ENCODE measurements at places on chromosomes 4 and X.

- peak; percentile 2 for DNase-seq
These were observed 12.1 kb upstream of the TLR8 start for GRCh38 chrX:12894074-12895030.

- no peak for DNase-seq
These were observed 82.4 kb upstream of the BMP3 start for GRCh38 chr4:80948141-80948540.

- no peak for DNase-seq
These were observed 13.2 kb upstream of the S100P start for GRCh38 chr4:6680372-6681034.

DNA sequence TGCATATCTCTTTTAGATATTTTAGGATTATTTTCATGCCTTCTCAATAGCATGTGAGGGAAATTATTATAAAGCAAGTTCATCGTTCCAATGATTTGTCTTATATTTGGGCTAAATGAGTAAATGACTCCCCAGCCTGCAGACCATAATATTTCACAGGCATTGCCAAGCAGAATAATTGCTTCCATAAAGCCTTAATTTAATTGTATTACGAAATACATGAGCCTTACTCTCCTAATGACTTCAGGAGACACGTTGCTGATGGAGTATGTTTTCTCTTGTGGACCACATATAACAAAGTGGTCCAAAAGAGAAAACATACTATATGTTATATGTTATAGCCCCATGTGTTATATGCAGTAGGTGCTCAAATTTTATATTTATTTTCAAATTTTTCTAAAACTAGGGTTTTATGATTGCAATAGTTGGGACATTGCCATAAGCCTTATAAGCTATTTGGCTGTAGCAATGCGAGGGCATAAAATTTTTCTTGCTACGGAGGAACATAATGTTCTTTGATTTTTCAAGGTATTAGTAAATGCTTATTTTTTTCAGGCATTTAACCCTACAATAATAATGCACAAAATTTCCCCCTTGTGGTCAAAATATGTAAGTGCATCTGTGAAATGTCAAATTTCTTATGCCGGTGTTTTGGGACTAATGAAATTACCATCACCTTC lies 26.2 kb upstream of the TMPRSS11D start:
- no peak for DNase-seq

- no peak for DNase-seq
These were observed 17.8 kb upstream of the CXCL3 start for GRCh38 chr4:74056114-74056857.

- no peak for DNase-seq
These were observed 76.9 kb downstream of the SHROOM3 start for GRCh38 chr4:76511947-76512346.

- DNase-seq: no peak
These were observed 36.3 kb downstream of the CORIN start for GRCh38 chr4:47801481-47802002.

DNA sequence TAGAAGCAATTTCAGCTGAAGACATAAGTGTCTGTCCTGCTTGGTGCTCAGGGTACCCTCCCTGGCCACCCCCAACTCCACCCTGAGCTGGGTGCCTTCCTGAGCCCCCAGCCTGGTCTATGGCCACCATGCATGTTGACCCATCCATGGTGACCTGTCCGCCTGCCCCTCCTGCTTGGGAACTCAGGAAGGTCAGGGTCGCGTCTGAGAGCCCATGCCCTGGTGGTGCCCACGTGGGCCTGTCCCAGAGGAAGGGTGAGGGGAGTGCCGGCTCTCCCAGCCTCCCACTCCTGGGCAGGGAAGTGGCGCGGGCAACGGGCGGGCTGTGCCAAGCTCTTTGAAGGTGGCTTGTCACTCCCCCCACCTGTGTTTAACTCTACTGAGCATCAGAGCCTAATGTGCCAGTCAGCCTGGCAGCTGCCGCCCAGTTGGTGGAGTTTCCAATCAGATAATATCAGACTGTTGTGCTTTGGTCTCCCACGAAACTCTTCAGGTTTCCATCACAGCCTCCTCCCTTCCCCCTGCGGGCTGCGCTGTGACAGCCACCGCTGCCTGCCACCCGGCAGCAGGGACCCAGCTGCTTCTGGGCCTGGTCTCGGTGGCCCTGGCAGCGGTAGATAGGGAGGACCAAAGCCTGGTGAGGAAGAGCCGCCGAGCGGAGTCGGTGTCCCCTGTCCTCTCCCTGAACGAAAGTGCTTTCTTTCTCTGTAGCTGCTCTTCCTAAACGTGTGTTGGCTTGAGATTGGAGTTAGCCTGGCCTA lies 4.8 kb downstream of the SH3BP2 start:
- no peak for DNase-seq

GRCh38 chr4:118087366-118087765 lies 53.1 kb downstream of the NDST3 start:
- no peak for DNase-seq

- DNase-seq: no peak
These were observed 2.7 kb downstream of the PTPN13 start for GRCh38 chr4:86596807-86597206.

- DNase-seq: no peak
These were observed 414.3 kb upstream of the RPS6KA3 start for GRCh38 chrX:20680998-20681397.

- no peak for DNase-seq
These were observed 2371.8 kb downstream of the PCDH7 start for GRCh38 chr4:33091961-33092360.

- DNase-seq: no peak
These were observed 114.4 kb downstream of the NAA11 start for GRCh38 chr4:79211490-79211889.

DNA sequence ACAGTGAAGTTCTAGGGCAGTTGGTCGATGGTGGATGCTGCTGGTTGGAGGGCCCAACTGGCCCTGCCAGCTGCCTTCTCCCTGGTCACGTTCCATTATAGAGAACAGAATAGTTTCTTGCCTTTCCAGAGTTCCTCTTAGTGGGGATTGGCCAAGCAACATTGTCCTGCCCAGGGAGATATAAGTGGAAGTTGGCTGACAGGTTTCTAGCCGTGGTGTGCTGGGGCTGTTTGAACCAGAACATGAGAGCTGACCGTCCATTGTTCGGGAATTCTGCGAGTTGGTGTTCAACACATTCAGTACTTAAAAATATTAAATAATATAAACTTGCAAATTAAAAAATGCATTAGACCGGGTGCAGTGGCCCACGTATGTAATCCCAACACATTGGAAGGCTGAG lies 3.5 kb upstream of the AFAP1 start:
- DNase-seq: no peak

DNA sequence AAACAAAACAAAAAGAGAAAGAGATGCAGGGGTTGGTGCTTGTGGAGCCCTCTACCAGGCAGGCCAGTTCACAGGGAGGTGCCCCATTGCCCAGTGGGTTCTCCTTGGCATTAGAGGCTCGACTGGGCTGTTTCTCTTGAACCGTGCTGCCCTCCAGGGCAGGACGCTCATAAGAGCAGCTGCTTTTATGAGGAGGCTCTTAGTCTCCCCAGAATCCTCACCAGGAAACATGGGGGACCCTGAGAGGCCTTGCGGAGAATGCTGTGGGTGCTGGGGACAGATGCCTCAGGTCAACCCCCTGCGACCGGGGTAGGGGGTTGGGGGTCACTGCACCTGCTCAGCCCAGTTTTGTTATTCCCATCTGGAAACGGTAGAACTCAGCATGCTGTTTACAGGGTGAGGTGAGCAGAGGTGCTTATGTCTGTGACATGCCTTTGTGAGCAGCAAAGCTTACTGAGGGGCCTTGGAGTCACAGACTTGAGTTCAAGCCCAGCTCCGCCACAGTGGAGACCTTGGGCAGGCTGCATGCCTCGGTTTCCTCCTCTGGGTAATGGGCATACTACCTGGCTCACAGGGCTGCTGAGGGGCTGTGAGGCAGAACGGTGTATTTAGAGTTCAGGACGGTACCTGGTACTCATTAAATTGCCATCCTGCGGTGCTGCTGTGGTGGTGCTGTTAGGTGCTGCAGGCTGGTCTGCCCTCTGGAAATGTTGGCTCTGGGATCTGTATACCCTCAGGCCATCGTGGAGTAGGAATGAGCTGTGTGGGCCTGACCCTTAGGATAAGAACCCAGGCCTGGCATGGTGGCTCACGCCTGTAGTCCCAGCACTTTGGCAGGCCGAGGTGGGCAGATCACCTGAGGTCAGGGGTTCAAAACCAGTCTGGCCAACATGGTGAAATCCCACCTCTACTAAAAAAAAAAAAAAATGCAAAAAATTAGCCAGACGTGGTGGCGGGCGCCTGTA lies 5.7 kb downstream of the TBC1D14 start:
- no peak for DNase-seq

DNA sequence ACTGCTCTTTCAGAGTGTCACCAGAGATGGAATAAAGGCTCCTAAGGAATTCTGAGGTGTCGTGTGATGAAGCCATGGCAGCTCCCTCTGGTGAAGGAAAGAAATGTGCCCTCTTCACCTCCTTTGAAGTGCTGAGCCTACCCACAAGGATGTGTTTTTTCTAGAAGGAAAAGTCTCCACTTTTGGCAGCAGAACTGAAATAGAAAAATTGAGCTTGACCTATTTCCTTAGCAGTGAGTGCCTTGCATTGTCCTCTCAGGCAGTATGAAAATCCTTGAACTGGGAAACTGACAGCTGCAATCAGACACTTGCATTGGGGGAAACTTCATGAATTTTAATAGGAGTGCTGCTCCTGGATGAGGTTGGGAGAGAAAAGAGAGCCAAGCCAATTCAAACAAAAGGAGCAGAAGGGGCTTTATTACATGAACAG lies 95.2 kb downstream of the DCLK2 start:
- no peak for DNase-seq

- DNase-seq: no peak
These were observed 11.1 kb downstream of the DRP2 start for GRCh38 chrX:101230636-101231035.

DNA sequence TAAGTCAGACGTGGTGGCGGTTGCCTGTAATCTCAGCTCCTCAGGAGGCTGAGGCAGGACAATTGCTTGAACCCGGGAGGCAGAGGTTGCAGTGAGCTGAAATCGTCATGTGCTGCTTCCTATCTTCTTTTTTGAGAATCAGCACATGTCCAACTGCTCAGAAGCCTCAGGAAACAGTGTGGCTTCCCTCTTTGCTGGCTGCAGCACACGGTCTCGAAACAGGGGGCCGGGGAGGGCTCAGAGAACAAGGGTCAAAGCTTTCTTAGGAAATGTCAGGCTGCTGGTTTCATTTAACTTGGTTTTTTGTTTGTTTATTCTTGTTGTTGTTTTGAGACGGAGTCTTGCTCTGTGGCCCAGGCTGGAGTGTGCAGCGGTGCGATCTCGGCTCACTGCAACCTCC lies 31.3 kb downstream of the CRLF2 start:
- no peak for DNase-seq

GRCh38 chr4:43765514-43765913 lies 683.1 kb downstream of the KCTD8 start:
- DNase-seq: no peak

- no peak for DNase-seq
These were observed 110.9 kb downstream of the FBXW7 start for GRCh38 chr4:152424977-152425376.

- DNase-seq: no peak
These were observed 108.1 kb downstream of the MGST2 start for GRCh38 chr4:139773560-139774318.

DNA sequence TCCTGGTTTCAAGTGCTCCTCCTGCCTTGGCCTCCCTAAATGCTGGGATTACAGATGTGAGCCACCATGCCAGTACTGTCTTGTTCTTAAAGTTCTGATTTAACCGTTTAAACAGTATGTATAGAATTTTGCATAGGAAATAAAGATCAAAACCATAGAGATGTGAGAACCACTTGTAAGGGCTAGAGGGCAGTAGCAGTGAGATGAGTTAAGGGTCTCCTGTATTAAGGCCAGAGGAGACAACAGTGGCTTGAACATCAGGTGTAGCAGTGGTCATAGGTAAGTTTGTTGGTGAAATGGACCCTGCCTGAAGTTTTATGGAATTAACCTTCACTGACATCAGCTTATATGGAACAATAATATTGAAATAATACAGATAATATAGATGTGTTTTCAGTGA lies 155.7 kb downstream of the SLC4A4 start:
- DNase-seq: no peak

- no peak for DNase-seq
These were observed 200.6 kb downstream of the CHIC2 start for GRCh38 chr4:53863736-53864365.

- no peak for DNase-seq
These were observed 69.8 kb downstream of the HAUS3 start for GRCh38 chr4:2172161-2172560.

DNA sequence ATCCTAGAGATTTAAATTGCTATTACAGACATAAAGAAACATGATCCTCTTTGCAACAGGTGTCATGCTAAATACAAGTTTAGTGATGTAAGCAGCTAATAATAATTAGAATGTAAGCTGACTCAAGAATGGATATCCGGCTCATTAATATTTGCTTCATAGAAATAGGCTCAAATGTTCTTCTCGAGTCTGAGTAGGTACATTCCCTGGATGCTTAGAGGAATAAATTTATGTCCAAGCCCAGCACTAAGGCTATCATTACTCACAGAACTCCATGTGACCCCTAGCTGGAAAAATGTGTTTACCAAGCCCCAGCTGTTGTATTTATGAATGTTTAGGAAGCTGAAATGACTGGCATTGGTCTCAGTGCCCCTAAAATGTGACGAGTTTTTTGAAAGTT lies 87.6 kb upstream of the TSPAN7 start:
- DNase-seq: no peak

- DNase-seq: no peak
These were observed 198.3 kb upstream of the GYPA start for GRCh38 chr4:144338834-144339233.

GRCh38 chrX:80181079-80181478 lies 166.5 kb downstream of the TBX22 start:
- no peak for DNase-seq

DNA sequence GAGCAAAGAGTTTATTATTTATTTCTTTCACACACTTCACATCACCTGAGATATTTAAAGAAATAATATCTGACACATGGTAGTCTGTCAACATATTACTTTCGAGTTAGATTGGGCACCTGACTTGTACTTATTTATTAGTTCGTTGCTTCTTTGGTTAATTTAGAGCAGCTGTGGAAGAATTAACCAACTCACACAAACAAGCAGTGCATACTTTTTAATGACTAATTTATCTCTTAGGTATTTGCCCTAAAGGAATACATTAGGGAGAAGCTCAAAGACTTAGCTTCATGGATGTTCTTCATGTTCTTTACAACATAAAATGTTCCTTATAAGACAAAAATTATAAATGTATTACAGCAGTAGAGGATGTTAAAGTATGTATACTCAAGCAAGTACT lies 242.9 kb downstream of the ARHGAP24 start:
- no peak for DNase-seq
